ENCODE measurements at places on chromosomes 6 and 20.

DNA sequence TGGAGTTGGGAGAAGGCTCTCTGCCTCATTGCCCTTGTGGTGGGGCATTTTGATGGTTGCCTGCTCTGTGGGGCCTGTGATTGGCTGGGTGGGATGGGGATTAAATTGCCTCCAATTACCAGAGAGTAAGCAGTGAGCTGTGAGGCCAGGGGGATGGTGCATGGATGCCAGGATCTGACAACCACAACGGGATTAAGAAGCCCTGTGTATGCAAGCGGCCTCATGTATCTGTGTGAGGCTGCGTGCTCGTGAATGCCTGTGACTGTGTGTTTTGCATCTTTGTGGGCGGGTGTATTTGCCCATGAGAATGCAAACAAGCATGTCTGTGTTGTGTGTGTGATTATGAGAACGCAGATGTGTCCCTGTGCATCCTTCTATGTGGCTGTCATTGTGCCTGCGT is 46.1 kb downstream of the CD40 start:
- no peak for DNase-seq

GRCh38 chr6:20704325-20705025 is 170.2 kb downstream of the CDKAL1 start:
- peak; percentile 38 for DNase-seq

DNA sequence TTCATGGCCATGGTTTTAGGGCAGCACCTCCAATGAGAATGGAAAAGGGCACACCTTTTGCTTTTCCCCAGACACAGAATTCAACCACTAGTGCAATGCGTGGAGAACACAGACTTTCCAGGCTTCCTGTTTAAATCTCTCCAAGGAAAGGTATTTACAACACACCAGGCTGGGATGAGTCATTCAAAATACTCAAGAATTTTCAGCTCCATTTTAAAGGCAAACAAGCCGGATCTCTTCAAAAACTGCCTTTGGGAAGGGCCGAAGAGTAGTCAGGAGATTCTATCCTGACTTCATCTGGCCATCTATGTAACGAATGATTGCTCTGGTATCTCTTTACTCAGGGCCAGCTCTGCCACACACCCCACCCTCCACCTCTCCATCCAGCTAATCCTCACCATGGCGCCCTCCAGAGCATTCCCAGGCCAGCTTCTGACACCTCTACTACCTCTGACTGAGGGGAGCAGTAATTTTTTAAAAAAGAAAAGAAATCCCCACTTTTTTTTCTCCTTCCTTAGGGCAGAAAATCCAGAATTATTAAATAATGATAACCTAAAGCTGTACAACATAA is 254.6 kb downstream of the LY86 start:
- DNase-seq = no peak

DNA sequence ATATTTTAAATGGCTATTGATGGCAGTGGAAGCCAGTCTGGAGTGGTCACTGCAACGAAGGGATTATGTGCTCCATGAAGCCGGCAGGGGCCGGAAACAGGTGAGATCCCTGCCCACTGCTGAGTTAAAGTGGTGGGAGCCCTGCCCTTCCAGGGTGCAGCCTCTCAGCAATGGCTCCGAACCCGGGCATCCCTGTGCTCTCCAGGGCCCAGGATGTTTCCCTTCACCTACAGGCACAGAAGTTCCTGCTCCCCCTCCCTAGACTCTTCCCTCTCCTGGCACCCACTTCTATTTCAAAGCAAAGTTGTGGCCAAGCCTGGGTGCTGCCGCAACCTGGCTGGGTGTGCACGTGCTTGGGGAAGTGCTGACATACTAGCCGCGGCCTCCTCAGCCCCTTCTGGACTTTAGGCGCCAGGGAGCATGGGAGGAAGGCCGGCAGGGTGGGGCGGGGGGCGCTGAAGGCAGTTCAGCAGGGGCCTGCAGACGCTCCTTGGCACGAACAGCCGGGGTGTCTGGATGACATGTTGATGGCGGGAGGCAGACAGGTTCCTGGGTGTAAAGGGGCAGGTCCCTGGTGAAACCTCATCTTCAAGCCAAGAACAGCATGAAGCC is 452.3 kb downstream of the HTR1B start:
- DNase-seq = no peak

DNA sequence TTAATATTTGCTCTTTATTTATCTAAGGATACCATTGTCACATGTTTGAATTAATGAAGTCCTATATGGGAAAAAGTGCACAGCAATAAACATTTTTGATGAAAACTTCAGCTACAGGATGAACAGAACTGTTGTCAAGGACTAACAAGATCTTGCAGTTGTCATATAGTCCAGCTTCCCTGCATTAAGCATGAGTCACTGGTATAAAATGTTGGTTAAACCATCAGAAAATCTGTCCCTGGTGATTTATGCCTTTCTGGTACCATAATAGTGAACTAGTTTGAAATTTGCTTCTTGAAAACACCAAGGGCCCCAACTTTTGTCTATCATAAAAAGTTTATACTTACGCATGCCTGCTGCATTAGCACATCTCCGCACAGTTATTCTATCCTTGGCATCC is 60.4 kb upstream of the RSPO3 start:
- DNase-seq = no peak

DNA sequence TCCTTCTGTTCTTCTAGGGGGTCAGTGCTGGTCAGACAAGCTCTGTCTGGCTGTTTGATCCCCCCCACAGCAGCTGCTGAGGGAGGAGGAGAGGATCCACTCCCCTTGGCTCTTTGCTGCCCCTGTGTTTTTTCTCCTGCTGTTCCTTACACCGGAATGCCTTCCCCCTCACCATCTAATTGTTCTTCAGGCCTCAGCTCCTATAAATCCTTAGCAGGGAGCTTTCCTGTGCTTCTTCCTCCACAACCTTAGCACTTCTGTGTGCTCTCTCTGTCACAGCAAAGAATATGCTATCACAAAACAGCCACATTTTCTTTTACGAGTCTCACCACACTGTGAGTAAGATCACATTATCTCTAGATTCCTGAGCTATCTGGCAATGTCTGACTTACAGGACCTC is 196.6 kb downstream of the OTOR start:
- no peak for DNase-seq

DNA sequence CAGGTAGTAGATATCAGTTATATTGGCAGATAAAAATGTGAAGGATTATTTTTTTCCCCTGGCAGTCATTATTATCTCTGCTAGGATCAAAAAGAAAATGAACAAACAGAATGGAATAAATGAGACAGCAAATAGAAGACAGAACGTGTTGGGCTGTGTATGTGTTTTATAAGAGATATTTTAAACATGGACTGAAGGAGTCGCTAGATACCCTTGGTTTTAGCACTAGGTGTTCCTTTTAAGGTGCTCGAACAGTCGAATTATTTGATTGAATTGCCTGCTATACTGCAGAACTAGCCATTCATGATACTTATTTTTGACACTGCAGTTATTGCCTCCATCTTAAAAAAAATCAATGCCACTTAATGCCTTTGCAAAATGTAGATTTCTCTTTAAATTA is 3.7 kb downstream of the GRIK2 start:
- peak; percentile 59 for DNase-seq

DNA sequence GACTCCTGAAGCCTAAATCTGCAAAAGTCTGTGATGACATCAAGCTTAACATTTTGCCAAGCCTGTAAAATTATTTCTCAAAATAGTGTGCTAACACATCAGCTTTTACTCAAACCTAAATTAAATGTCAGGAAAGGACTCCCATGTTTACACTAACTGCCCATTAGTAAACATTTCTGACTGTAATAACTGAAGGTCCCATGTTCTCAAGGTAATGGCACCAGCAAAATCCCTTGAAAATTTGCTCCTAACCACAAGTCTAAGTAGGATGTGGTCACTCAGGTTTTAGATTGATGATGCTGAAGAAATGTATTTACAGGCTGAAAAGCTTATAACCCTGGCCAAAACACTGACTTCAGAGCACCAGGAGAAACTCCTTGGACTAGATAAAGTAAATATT is 33.0 kb downstream of the BACH2 start:
- DNase-seq = no peak

- DNase-seq = no peak
These were observed at the start of gene CST7 for GRCh38 chr20:24948939-24949679. TSS of gene CST7 (plus strand) at chr20:24949269. CDS start at chr20:24949506, 237 bp downstream.

GRCh38 chr6:112202639-112203341 is 51.6 kb downstream of the LAMA4 start:
- DNase-seq = peak; percentile 81

GRCh38 chr6:7868926-7869325 is 41.7 kb downstream of the TXNDC5 start:
- DNase-seq = peak; percentile 33

- peak; percentile 83 for DNase-seq
These were observed 13.0 kb upstream of the TSHZ2 start for GRCh38 chr20:52959125-52959524.

DNA sequence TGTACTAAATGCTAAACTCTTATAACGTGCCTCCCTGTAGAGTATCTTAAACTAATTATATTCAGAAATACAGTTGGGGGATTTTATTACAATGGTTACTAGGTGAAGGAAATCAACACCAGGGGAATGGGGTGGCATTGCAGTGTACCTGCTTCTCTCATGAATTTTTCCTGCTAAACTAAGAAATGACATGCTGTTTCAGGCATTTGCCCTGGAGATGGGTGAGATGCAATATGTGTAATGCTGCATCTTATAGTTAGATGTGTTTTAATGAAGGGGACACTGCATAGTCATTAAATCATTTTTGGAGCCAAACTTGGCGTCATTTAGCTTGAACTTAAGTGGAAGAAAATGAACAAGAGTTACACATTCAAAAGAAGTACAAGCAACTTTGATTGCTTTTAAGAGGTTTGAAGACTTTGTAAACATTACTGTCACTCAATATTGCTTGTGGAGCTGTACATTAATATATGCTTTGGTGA is 4.3 kb downstream of the EYA4 start:
- no peak for DNase-seq

GRCh38 chr6:124011180-124011579 is 207.5 kb downstream of the NKAIN2 start:
- DNase-seq = no peak

DNA sequence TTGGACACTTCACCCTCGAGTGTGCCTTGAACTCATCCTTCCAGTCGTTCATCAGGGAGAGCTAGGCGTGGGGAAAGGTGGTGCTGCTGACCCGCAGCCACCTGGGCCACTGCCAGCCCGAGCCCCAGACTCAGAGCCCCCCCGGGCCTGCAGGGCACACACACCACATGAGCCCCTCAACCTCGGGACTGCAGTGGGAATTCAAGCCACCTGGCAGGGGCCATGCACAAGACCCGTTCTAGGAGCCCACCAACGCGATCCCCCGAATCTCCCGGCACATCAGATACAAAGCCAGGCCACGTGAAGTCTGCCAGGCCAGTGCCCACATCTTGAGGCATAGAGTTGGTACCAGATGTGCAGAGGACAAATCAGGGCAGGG is 2.8 kb downstream of the ZNF512B start:
- no peak for DNase-seq

DNA sequence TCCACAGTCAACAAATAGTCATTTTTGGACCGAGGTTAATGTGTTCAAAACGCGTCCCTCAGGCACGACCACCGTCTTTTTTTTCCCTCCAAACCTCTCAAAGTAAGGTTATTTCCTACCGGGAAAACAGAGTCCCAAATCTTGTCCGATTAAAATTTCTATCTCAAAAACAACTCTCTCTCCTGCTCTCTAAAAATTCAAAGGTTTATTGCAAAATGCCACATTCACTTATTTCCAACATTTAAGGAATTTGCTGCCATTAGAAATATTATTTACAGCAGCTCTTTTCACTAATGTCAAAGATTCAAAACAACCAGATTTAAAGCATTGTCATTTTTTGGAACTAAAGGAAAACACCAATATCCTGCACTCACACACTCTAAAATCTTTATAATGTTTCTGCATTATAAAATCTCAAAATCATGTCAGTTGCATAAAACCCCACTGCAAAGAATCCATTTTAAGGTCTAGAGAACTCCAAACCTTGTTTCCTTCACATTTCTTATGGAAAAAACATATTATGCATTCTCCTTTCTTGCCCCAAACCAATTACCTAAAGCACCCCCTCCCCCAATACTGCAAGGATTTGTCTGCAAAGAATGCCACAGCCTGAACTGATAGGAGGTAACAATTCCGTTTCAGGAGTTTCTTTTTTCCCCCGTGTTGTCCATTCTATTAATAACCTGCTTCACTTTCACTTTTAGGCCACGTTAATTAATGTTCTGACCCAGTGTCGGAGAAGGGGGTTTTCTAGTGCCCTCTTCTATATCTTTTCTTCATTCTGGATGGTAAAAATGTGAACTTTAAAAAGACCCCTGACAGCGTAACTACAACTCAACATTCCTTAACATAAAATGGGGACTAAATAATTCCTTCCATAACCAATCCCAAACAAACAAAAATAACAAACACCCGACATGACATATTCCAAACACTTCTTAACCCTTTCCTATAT is 1.4 kb downstream of the NRN1 start:
- DNase-seq = no peak

DNA sequence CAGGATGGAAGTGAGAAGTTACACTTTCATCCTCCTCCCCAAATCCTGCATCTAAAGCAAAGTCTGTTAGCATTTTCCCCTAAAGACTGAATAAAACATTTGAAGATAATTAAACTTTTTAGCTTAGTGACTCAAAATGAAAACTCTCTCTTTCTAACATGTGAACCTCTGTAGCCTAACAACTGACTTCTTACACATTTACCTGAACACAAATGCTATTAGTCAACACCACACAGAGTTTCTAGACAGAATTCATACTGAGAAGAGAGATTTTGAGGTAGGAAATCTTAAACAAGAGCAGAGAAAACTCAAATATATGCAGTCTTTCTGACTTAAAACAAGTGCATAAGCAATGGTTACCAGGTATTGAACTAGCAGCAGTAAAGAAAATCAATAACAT is 149.9 kb upstream of the SMLR1 start:
- no peak for DNase-seq

- DNase-seq = no peak
These were observed 4.9 kb downstream of the SLC22A2 start for GRCh38 chr6:160253714-160254113.

DNA sequence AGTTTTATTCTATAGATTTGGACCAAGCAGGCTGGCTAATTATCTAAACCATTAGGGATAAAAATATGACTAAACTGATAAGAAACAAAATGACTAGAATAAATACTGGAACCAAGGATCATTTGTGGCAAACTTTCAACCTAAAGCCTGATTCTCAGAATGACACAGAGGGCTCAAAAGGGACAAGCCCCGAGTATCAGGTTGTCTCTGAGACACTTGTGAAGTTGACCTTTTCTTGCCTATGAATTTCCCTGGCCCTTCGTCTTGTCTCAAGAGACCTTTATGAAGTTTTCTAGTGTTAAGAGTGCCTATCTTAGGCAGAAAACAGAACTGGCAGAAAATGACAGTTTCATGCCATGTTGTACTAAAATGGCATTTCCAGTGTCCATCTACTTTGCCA is 68.3 kb downstream of the IMPG1 start:
- DNase-seq = no peak

GRCh38 chr20:60100780-60101179 is 142.6 kb downstream of the CDH26 start:
- DNase-seq = no peak

- no peak for DNase-seq
These were observed 77.0 kb downstream of the SULF2 start for GRCh38 chr20:47708140-47708807.

DNA sequence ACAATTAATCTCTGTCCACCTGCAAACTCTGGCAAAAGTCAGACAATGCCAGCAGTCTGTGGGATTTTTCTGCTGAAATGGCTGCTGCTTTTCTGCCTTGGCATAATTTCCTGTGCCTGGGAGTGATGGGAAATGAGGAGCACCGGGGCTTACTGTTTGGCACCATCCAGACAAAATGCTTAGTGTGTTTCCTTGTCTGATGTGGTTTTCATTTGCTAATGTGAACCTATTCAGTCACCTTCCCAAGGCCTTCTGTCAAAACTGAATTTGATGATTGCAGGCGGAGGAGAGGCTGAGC is 56.4 kb downstream of the CDH4 start:
- DNase-seq = no peak

All from NCI-H146 (cell line).